Heart right ventricle (tissue), 16 donors: ENCODE measurements at places on chromosomes 6 and 20. TPM values are rescaled to one million over a fixed set of nuclear protein-coding genes. Genes with fewer than 3 reads are reported as not detected.

- H3K27ac ChIP-seq: no peak overlapping the region
- H3K27me3 ChIP-seq: no peaks in the 10 kb centered on the region
- H3K4me1 ChIP-seq: no peaks in the 10 kb centered on the region
- H3K36me3 ChIP-seq: no peaks in the 10 kb centered on the region
- no peak overlapping the region for H3K4me3 ChIP-seq
Measured at GRCh38 chr6:79608334-79609224, 22.6 kb upstream of the SH3BGRL2 start.

- no peaks in the 10 kb centered on the region for H3K4me1 ChIP-seq
- DNase-seq: no peak
- H3K4me3 ChIP-seq: no peak overlapping the region
- no peaks in the 10 kb centered on the region for H3K27me3 ChIP-seq
- no peaks in the 10 kb centered on the region for H3K36me3 ChIP-seq
Measured at GRCh38 chr6:139650941-139651340, 276.5 kb upstream of the CITED2 start.

EEF1A2 gene
- 1,412 TPM for total RNA-seq

DNA sequence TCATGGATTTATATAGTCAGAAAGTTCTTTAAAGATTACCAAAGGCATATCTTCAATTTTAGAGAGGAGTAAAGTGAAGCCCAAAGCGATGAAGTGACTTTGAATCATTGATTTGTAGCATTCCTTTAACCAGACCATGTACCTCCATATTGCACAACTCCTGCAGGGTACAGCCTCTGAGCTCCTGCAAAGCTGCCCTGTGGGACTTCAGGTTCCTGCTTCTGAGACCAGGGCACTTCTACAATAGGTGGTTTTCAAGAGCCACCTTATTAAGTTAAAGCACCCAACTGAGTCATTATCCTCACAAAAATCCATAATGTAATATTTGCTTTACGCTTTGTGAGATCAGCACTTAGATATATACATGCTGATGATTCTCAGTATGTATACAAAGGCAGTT lies 270.7 kb upstream of the RGS17 start:
- H3K27ac ChIP-seq: no peak overlapping the region
- H3K4me3 ChIP-seq: no peak overlapping the region
- no peaks in the 10 kb centered on the region for H3K4me1 ChIP-seq
- H3K27me3 ChIP-seq: no peaks in the 10 kb centered on the region
- H3K36me3 ChIP-seq: no peaks in the 10 kb centered on the region

PRRC2A gene
- 105 TPM for total RNA-seq

- peak; percentile 48 for DNase-seq
- no peaks in the 10 kb centered on the region for H3K36me3 ChIP-seq
- no peak overlapping the region for H3K4me3 ChIP-seq
- H3K4me1 ChIP-seq: peaks cover 9% of the 10 kb centered on the region
- no peaks in the 10 kb centered on the region for H3K27me3 ChIP-seq
Measured at GRCh38 chr6:26175428-26176181, 88.4 kb downstream of the HFE start.

- no peak overlapping the region for H3K27ac ChIP-seq
- H3K4me1 ChIP-seq: no peaks in the 10 kb centered on the region
- H3K27me3 ChIP-seq: no peaks in the 10 kb centered on the region
- no peaks in the 10 kb centered on the region for H3K36me3 ChIP-seq
Measured at GRCh38 chr6:19336579-19336978, 500.6 kb upstream of the ID4 start.

DNA sequence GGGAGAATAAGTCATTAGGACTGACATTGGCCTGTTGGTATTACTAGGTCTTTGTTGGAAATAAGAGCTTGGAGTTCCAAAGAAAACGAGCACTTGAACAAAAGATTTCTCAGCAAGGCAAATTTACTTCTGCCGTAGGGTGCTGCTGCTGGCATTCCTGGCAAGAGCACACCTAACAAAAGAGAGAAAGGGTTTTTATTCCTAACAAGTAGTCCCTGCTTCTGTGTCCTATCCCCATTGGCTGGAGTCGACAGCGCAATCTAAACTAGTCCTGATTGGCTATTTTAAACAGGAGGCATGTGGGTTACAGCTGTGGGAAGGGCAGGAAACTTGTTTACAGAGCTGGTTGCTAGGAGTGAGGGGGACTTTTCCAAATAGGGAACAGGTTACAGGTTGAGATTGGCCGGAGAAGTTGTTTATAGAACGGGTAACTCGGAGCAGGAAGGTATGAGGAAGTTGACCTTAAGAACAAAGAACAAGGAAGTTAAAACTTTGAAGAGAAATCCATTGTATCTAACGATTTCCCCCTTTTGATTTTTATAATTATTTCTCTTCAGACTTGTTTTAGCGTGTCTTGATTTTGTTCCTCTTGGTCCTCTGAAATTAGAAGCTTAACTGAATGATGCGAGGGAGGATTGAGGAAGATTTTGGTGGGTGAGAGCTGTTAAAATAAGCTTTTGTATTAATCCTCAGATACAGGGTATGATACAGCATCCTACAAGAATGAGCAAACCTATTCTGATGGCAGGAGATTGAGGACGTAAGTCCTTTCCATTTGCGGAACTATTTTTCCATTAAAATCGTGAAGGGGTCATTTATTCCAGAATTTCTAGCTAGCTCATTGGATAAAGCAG lies 3.4 kb upstream of the ZNFX1 start:
- H3K4me1 ChIP-seq: peaks cover 27% of the 10 kb centered on the region
- H3K27me3 ChIP-seq: no peaks in the 10 kb centered on the region
- H3K36me3 ChIP-seq: peaks cover 74% of the 10 kb centered on the region
- peak overlapping the region; percentile 71 for H3K4me3 ChIP-seq
- no peak overlapping the region for H3K27ac ChIP-seq

SLC2A10 gene
- 4.6 TPM for total RNA-seq

DNA sequence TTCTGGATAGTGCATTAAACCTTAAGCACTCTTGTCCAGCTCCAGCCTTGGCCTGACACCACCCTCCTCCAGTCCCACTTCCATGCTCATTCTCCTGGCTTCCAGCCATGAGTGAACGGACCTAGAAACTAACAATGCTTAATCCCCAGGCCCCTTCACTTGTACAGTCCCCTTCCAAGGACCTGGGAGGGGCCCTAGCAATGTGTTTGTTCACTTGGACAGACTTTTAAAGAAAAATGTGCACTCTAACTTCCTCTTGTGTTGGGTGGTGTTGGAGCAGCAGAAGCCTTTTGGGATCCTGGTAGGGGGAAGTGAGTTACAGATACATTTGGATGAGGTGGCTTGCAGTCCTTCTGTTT lies 48.9 kb upstream of the CCN6 start:
- no peak overlapping the region for H3K4me3 ChIP-seq
- peaks cover 4% of the 10 kb centered on the region for H3K27me3 ChIP-seq
- peak; percentile 32 for DNase-seq
- H3K36me3 ChIP-seq: no peaks in the 10 kb centered on the region
- no peaks in the 10 kb centered on the region for H3K4me1 ChIP-seq

PDE10A gene
- 12.6 TPM for total RNA-seq

DNA sequence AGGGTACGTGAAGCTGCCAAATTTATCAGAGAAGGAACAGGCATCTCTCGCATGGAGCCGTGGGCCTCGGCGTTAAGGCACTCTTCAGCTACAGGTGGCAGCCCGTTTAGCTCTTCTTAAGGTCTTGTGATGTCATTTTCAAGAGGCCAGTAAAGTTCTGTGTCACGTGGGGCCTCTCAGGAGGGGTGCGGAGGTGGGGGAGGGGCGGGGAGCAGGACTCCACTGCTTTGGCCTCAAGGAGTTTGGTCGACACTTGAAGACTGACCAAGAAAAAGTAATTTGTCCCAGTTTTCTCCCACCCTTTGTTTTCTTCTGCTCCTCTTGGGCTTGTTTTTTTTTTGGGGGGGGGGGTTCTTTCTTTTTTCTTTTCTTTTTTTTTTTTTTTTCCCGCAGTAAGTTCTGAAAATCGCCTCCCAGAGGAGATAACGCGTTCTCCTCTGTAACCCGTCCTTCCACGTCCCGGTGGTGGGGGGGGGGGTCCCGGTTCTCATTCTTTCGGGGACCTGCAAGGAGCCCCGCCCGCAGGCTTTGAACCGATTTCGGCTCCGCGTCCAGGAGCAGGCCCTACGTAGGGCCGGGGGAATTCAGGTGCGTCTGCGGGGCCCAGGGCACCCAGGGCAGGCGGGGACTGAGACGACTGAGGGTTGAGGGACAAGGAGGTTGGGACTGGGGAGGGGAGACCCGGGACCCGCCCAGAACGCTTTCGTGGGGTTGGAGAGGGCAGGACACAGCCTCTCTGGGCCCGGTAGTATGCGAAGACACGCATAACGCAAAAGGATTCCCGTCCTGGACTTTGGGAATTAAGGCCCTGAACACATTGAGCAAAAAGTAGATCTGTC lies 26.0 kb downstream of the GPX6 start:
- H3K4me3 ChIP-seq: peak overlapping the region; percentile 24
- no peaks in the 10 kb centered on the region for H3K36me3 ChIP-seq
- H3K27ac ChIP-seq: no peak overlapping the region
- DNase-seq: no peak

GRCh38 chr6:99780556-99780885 lies 173.9 kb downstream of the PRDM13 start:
- no peak overlapping the region for H3K4me3 ChIP-seq
- H3K4me1 ChIP-seq: no peaks in the 10 kb centered on the region
- H3K36me3 ChIP-seq: no peaks in the 10 kb centered on the region
- no peak overlapping the region for H3K27ac ChIP-seq

PET117 gene
- 12.4 TPM for total RNA-seq

- no peak for DNase-seq
- no peaks in the 10 kb centered on the region for H3K4me1 ChIP-seq
- H3K27ac ChIP-seq: no peak overlapping the region
- no peaks in the 10 kb centered on the region for H3K36me3 ChIP-seq
- no peak overlapping the region for H3K4me3 ChIP-seq
- H3K27me3 ChIP-seq: peaks cover 15% of the 10 kb centered on the region
Measured at GRCh38 chr20:40953856-40954255, 74.8 kb upstream of the TOP1 start.

DNA sequence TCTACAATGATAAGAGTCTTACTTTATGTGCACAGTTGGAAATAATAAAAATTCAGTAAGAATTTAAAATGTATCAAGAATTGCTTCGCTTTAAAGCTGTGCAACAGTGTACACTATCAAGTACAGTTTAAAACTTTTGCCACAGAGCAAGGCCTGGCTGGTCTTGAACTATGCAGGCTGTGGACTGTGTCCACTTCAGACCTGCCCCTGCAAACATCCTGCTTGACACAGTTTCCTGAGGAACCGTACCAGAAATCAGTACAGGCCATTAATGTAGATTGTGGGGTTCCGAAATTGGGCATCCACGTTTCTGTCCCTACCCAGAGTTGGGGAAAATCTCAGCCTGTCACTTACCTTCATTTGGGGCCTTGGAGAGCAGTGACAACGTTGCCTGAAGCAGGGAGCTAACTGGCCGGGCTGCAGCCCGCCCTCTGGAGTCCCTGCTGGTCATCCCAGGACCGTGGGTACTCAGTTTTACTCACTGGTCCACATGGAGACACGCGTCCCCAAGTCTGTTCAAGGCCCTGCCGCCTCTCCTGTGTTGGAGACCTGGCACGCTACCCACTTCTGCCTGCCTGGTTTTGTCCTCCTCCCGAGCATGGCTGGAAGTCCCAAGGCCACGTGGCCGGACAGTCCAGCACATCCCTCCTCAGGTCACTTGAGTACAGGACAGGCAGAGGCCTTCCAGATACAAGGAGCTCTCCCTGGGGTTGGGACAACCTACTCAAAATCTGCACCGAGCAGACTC lies 8.4 kb downstream of the NINL start:
- DNase-seq: no peak
- no peak overlapping the region for H3K4me3 ChIP-seq
- no peaks in the 10 kb centered on the region for H3K36me3 ChIP-seq

- H3K4me1 ChIP-seq: peaks cover 20% of the 10 kb centered on the region
- H3K36me3 ChIP-seq: no peaks in the 10 kb centered on the region
- H3K27ac ChIP-seq: peak overlapping the region; percentile 73
Measured at GRCh38 chr20:34871966-34872621, 562 bp downstream of the GGT7 start.

DNA sequence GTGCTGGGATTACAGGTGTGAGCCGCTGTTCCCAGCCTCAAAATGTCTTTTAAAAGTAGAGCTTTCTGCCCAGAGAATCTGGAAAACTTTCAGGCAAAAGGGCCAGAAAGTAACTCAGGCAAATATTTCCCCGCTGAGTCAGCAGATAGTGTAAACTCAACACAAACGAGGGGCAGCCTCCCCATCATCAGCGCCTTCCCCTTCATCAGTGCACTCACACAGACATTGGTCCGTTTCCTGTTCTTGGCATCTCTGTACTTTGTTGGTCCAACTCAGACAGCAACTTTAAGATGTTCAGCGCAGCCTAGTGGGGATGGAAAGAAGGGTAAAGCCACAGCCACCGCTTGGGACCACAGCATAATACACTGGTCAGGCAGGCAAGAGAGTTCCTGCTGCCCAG lies 69.5 kb downstream of the CSE1L start:
- no peak for DNase-seq
- no peak overlapping the region for H3K4me3 ChIP-seq

ECT2L gene
- 2.2 TPM for total RNA-seq

DNA sequence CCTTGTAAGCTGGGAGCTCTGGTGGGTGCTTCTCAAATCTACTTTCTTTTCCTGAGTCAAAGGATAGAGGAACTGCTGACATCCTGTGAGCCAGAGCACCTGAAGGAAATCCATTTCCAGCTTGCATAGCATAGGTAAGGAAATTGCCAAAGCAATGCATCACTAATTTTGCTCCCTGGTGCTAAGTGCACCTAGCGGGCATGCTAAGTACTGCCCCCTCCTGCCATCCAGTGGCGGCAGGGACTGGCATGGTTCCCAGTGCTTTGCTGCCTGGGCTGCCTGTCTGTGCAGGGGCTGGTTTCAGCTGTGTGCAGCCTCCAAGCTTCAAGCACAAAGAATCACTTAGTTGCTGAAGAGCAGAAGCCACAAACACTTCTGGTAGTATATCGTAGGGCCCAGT lies 63.9 kb downstream of the FARS2 start:
- no peaks in the 10 kb centered on the region for H3K4me1 ChIP-seq
- H3K36me3 ChIP-seq: peaks cover 16% of the 10 kb centered on the region
- DNase-seq: no peak
- H3K4me3 ChIP-seq: no peak overlapping the region

GPR63 gene
- 2.5 TPM for total RNA-seq
